NCI-H1092 treated with DMSO at 0.1 percent for 48 hours (cell line): ENCODE measurements at places on chromosomes 2 and 18.
A peak's percentile ranks its signal among the peaks of the same experiment; 100 is the strongest.

GRCh38 chr18:32974421-32975162 lies 201.8 kb upstream of the KLHL14 start:
- DNase-seq = peak; percentile 91

DNA sequence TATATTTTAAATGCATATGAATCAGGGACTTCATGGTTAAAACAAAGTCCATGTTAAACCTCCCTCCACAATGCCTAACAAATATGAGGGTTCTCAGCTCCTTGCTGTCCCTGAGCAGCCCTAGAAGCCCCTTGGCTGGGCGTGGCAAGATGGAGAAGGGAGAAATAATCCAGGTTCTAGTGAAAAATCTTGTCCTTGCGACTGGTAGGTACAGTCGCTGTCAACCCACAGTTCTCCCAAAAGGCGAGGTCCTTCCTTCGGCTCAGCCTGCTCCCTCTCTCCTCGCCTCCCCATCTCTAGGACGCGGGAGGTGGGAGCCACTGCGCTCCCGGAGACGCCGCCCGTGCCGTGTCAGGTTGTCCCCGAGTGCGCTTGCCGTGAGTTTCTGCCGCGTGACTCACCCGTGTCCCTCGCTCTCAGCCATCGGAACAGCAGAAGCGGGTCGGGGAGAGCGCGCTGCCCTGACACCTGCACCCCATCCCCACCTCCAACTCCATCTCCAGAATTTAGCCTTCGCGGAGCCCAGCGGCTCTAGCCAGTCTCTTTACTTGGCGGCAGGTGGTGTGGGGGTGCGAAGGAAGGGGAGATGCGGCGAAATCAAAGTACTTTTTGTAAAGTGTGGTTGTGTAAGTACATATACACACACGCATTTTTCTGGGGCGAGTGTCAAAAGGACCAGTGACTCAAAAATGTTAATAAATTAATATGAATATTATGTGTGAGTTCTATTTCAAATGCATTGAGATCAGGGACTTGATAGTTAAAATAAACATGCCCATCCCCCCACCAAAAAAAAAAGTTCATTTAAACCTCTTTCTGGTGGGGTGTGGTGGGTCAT lies 65.1 kb upstream of the TMEM17 start:
- no peak for DNase-seq

- no peak for DNase-seq
Observed at GRCh38 chr2:80568011-80568410, 263.5 kb upstream of the LRRTM1 start.

GRCh38 chr2:147980940-147981528 lies 39.5 kb downstream of the ORC4 start:
- no peak for DNase-seq

DNA sequence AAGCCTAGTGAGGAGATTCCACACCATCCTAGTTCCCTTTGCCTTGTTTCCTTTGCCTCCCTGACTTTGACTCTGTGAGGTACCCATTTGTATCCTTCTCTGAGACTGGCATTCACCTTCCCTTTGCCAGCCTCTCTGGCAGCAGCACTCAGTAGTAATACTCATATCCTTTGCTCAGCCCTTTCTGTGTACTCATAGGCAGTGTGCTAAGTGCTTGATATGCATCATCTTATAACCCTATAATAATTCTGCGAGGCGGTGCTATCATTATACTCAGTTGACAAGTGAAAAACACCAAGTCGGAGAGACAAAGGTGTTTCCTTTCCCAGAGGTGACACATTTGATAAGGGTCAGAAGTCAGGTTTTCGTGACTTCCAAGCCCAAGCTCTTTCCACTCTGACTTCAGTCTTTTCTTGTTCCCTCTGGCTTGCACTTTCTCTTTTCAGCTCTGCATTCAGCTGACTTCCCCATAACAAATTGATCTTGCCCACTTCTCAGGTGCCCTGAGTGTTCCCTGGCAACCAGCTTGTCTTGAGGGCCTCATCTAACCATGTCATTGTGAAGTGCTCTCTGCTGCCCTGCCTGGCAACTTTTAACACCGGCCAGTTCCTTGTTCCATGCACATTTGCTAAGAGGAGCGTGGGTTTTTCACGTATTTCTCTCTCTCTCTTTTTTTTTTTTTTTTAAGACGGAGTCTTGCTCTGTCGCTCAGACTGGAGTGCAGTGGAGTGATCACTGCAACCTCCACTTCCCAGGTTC lies 94.5 kb upstream of the UPP2 start:
- no peak for DNase-seq

DNA sequence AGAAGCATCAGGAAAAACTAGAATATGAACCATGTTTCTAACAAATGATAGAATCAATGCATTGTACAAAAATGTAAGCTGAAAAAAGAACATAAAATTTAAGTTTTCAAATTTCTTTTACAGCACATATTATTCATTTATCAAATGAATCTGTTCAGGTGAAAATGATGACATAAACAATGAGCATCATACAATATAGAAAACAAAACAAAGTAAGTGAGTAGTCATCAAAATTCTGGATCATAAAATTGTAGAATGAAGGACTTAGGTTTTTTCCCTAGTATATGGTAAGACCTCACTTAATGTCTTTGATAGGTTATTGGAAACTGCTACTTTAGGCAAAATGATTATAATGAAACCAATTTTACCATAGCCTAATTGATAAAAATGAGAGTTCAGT lies 427.0 kb upstream of the KCNH7 start:
- no peak for DNase-seq

- DNase-seq = no peak
Observed at GRCh38 chr2:218701806-218702205, 8.8 kb upstream of the TTLL4 start.
